ENCODE measurements at places on chromosomes 3 and 15.

DNA sequence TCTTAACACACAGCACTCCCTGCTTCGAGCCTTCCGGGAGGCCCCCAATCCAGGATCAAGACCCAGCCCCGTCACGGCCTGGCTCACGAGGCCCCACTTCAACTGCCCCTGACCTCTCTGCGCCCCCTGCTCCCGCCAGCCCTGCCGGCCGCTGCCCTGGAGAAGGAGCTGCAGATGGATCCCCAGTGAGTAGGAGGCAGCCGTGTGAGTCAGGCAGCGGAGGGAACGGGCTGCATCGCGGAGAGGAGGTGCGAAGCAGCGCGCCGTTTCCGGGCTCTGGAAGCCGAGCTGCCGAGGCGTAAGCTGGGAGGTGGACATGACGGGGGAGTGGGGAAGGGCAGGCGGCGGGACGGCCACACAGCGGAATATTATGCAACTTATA, 133.4 kb downstream of the TPRA1 start:
- no peak for DNase-seq

DNA sequence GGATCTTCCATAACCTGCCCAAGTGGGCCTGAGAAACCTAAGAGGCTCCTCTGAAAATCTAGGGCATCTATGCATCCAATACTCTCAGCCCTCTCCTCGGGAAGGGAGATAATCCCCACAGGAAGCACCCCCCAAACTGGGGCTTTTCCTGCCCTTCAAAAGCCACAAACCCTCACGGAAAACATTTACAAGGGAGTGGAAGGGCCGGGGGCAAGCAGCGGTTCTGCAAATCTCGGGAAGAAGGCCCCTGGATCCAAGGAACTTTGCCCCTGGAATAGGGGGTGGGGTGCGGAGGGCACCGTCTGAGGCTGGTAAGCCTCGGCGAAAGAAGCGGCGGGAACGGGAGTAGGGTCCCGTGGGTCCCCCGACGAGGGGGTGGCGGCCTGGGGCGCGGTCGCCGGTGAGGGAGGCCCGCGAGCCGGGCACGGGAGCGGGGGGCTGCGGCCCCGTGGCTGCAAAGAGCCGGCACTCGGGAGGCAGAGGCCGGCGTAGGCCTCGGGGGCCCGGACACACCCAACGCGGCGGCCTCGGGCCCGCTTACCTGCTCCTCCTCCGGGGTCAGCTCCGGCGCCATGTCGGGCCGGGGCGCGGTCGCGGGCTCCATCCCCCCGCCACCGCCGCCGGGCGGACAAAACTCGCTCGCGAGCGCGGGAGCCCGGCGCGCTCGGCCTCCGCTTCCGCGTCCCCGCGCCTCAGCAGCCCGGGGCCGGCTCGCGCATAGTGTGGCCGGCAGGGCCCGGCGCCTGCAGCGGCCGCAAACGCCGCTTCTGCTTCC, 755 bp downstream of the PTPN9 start:
- DNase-seq: no peak

DNA sequence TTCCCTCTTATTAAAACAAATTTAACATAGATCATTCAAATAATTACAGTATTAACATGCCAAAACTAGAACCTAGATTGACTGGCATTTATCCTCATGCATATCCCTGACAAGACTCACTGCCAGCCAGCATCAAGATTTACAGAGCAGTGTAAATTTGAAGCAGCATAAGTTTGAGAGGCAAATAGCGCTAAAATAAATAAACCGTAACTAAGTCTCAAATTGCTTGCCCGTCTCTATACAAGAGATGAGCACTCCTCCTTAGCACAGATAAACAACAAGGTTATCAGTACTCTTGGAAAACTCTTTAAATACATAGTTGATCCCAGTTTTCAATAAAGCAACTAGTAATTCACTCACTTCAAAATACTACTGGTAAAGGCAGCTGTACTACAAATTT, 29.6 kb downstream of the MSL2 start:
- no peak for DNase-seq

DNA sequence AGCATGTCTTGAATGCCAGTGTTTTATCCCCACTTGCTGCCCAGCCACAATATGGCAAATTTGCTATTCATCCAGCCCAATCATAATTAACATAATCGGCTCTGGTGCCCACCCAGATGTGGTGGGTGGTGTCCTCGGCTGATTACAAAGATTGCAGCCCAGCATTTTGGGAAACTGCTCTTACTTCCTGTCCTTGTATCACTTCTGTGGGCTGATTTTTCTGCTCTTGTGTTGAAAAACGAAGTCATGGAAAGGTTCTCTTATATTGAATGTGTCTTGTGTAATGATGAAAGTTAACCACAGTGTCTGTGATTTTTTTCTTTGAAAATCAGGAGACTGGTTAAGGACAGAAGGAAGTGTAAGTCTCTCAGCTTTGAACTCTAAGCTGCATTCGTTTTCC, 141.7 kb downstream of the CACNA2D3 start:
- DNase-seq: no peak

DNA sequence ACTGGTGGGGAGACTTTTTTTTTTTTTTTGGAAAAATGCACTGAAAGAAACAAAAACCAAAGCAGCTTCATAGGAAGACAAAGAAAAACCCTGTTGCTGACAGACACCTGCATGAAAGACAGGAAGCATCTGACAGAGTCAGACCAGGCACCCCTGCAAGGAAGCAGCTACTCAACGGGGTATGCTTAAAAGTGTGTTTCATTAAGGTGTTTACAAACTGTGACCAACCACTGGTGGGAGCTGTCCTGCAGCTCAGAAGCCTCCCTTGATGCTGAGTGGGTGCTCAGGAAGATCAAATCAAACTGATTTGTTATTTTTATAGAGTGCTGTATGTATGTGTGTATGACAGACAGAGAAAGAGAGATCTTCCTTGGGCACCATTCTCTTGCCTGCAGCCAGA, 34.7 kb upstream of the AGBL1 start:
- no peak for DNase-seq

DNA sequence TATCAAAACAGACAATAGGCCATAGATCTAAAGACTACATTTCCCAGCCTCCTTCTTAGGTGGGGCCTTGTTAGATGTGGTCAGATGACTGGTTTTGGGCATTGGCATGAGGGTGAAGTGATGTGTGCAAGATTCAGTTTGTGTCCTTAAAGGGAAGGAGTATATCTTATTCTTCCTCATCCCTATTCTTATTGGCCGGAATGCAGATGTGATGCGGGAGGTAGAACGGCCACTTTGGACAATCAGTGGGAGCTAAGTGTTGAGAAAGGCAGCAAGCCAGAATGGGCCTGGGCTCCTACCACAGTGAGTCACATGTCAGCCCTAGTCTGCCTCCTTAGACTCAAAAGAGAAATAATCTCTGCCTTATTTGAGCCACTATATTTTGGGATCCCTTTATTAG, 89.8 kb upstream of the MEX3B start:
- no peak for DNase-seq

DNA sequence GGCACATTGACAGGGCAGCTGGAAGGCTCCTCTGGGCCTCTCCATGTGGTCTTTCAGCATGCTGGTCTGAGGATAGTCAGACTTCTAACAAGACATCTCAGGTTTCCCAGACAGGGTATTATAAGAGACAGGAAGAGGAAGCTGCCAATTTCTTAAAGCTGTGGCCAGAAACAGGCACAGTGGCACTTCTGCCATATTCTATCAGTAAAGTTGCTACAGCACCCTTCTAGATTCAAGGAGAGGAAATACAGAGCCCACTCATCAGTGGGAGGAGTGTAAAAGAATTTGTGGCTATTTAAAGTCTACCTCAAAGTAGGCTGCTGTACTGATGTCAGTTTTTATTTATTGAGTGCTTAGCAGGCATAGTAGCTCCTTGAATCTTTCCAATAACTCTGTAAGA, 55.5 kb downstream of the BTD start:
- no peak for DNase-seq

DNA sequence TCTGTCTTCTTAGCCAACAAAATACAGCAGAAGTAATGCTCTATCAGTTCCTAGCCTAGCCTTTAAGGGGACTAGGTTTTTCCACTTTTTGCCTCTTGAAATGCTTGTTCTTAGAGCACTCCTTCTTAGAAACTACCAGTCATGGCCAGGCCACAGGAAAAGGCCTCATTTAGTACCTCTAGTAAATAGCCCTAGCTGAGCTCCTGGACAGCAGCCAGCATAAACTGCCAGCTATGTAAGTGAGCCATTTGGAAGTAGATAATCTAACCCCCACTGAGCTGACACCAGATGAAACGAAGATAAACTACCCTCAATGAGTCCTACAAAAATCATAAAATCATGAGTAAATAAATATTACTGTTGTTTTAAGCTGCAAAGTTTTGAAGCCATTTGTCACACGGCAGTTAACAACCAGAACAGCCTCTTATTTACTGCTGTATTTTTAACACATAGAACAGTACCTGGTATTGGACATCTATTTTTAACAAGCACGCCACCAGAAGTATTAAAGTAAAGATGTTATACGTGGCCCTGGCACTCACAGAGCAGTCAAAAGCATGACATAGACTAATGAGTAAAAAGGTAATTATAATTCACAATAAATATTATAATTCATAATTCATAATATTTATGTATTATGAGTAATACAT, 12.0 kb downstream of the TBC1D5 start:
- no peak for DNase-seq

GRCh38 chr15:91407269-91407889, 307.3 kb downstream of the SV2B start:
- DNase-seq: no peak

DNA sequence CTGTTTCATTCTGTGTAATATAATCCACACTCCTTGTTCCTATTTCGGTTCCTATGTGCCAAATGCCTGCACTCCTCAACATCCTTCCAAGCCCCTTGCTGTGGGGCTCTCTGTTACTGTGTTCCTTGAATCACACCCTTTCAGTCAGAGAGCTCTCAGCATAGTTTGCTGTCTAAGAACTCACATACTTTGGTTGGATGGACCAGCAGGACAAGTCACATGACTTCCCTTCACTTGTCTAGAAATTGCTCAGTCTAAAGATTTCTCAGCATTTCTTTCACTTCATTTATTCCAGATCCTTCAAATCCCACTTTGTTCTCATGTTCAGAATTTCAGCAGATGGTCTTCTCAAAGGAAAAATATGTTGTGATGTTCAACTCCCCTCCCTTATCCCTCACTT, 203.5 kb upstream of the PFN2 start:
- no peak for DNase-seq

- no peak for DNase-seq
Measured at GRCh38 chr15:29687939-29688505, 134.2 kb downstream of the TJP1 start.

DNA sequence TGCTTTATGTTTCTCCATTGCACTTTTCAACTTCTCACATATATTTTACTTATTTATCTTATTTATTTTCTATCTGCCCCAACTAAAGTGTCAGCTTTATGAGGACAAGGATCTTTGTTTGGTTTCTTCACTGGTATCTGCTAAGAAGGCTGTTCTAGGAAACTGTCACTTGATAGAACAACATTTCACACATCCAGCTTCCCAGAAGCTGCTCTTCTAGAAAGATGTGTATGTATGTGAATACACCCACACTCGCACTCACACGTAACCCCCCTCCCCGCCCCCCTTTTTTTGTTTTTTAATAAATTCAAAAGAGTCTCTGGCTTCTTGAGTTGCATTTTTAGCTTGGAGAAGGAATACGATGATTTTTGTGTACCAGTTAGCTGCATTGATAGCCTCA, 143.1 kb downstream of the AKAP13 start:
- no peak for DNase-seq

- DNase-seq: no peak
Measured at GRCh38 chr3:100641471-100642032, 32.2 kb downstream of the ADGRG7 start.

DNA sequence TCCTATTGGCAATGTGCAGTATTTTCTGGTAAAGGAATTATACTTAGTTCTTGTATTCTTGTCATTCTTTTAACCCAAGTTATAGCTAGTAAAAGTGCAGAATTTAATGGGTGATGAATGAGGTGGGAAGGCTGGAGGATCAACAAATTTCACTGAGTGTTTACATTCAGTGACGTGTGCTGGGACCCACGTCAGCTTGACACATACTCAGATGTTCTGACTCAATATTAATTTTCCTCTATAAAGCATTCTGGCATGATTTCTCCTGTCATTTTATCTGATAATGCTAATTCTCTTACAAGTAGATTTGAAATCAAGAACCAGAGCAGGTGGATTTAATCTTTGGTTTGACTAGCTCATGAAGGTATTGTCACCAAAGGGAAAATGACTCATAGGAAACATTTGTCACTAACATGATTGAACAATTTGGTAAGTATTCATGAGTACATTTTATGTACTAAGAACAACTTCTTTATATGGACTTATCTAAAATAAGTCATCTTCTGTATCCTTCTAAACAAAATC, 71.0 kb upstream of the SYNPR start:
- DNase-seq: no peak

- no peak for DNase-seq
Measured at GRCh38 chr3:101851850-101852714, 2.8 kb downstream of the NFKBIZ start.

GRCh38 chr3:149777414-149778214, 14.7 kb downstream of the ANKUB1 start:
- no peak for DNase-seq

DNA sequence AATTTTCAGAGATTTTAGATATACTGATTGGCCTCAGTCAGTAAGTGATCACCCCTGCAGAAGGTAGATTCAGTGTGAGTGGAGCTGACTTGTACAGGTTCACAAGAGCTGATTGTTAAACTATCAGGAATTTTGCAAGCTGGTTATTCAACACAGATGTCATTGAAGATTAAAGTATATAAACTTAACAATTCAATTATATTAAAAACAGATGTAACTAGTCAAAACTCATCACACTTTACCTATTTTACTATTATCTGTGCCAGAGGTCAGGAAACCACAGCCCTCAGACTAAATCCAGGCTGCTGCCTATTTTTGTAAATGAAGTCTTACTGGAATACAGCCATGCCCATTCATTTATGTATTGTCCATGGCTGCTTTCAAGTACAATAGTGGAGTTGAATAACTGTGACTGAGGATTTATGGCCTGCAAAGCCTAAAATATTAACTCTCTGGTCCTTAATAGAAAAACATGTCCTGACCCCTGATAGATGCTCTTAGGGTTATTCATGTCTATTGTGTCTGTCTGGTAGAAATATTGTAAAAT, 429.3 kb upstream of the PDZRN3 start:
- no peak for DNase-seq

DNA sequence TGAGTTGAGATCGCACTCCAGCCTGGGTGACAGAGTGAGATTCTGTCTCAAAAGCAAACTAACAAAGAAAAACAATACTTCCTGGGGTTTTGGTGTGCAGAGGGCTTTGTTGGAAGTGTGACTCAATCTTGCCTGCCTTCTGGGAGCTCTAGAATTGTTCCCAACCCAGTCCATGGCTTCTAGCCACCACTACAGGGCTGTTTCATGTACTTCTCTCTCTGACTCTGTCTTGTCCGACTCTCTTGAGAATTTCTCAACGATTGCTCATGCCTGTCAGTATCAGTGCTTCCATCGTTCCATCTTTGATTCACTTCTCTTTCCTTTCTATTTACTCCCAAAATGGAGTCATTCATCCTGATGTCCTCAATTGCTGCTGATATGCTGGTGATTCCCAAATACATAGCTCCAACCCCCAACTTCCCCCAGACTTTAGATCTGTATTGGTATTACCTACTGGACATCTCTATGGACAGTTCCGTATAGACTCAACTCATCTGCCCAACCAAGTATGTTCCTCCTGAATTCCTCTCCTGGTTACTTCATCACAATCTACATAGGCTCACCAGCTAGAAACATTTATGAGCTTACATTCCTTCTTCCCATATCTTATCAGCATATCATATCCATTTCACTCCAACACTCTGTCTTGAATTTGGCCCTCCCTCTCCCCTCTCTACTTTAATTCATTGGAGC, 1.8 kb upstream of the AP2M1 start:
- no peak for DNase-seq

Data from activated CD8-positive, alpha-beta memory T cell treated with anti-CD3 and anti-CD28 coated beads for 4 hours (primary cell).